ENCODE measurements at places on chromosomes 13 and 19.

GRCh38 chr13:103222683-103223082 lies 156.5 kb upstream of the SLC10A2 start:
- DNase-seq, result no peak

DNA sequence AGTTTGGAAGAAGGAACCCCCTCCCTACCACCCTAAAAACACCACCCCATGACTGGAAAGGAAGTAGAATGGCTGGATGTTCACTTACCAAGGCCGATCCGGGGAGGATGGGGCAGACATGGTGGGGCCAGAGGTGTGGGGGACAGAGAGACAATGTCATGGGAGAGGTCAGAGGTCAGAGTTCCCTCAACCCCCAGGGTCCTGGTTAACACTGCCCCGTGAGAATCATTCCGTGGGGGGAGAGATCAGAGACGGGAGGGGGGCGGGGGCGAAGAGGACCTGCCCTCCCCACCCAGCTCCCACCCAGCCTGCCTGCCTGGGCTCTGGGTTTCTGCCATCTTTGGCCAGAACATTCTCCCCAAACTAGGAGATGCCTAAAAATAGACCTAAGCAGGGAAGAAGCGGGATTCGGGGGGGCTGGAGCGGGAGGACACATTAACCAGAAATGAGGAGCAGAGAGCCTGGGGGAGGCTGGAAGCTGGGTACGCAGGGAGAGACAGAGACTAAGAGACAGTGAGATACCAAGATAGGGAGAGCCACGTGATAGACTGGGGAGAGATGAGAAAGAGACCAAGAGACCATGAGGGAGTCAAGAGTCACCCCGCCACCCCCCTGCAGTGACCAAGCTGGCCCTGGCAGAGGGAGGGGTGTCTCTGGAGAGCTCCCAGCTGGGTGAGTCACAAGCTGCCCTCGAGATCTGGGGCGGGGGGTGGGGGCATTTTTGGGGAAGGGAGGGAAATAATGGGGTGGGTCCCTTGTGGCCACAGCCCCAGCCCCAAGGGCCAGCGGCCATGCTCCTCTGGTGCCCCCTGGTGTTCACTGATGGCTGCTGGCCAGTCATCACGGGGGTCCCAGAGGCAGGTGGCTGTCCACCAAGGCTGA lies 6.1 kb upstream of the KANK2 start:
- no peak for DNase-seq

GRCh38 chr19:20167020-20167644 lies at the start of gene ZNF486:
TSS of gene ZNF486 (plus strand) at chr19:20167214. CDS start at chr19:20167331, 117 bp downstream.
- peak; percentile 84 for DNase-seq

DNA sequence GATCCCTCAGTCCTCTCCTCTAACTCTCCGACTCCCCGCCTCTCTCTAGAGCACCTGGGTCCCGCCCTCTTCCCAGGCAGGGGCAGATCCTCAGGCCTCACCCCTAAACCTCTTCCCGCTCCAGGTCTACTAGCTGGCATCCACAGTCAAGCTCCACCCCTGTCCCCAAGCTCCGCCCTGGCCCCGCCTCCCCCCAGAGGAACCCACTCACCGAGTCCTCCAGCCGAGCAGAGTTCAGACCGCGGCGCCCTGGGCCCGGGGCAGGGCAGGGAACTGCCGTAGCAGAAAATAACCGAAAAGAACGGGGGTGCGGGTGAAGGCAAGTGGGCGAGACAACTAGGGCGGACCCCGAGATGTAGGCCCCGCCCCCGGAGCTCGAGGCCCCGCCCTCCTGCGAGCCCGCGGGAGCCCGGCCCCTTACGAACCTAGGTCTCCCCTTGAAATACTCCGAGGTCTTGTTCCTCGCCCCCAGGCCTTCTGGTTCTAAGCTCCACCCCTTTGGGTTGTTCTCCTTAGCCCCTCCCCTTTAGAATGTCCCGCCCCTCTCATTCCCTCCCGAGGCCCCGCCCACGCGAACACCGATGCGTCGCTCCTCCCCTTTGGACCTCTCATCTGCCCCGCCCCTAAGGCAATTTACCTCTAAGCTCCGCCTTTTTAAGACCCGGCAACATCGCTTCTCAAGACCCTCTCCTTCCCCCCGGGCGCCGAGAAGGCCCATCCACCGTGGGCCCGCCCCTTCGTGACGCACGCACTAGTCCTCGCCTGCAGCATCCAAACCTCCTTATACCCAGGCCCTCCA lies at the start of gene GGN:
GGN (minus strand) TSS at position 485 of the 799 bp plus-strand sequence. CDS start 773 bp downstream, outside the sequence.
- peak; percentile 71 for DNase-seq

DNA sequence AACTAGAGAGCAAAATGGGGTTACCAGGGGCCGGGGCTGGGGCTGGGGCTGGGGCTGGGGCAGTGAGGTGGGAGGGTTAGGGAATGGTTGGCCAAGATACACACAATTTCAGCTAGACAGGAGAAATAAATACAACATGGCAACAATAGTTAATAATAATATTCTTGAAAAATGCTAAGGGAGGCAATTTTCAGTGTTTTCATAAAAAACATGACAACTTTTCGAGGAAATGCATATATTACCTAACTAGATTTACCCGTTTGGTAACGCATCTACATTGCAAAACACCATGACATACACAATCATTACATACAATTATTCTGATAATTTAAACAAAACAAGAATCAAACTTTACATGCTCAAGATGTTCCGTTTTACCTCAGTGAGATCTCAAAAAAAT lies 12.2 kb downstream of the RFPL4AL1 start:
- DNase-seq, result no peak

DNA sequence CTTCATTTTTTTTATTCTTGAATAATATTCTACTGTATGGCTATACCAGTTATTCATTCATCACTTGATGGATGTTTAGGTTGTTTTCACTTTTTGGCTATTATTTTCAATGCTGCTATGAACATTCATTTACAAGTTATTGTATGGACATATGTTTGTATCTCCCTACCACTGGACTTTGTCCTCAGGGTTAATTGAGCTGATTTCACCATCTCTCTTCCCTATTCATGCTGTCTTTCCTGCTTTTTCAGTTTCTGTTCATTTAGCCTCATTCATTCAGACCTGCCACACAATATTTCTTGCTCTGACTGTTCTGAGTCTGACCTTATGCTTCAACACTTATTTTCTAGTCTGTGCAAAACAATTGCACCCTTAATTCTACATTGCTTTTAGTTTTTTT lies 12.3 kb upstream of the C1QTNF9B start:
- DNase-seq, result no peak

GRCh38 chr13:109569958-109570711 lies 216.2 kb downstream of the IRS2 start:
- no peak for DNase-seq

- no peak for DNase-seq
These were observed 69.1 kb downstream of the ARHGEF18 start for GRCh38 chr19:7417671-7418324.

DNA sequence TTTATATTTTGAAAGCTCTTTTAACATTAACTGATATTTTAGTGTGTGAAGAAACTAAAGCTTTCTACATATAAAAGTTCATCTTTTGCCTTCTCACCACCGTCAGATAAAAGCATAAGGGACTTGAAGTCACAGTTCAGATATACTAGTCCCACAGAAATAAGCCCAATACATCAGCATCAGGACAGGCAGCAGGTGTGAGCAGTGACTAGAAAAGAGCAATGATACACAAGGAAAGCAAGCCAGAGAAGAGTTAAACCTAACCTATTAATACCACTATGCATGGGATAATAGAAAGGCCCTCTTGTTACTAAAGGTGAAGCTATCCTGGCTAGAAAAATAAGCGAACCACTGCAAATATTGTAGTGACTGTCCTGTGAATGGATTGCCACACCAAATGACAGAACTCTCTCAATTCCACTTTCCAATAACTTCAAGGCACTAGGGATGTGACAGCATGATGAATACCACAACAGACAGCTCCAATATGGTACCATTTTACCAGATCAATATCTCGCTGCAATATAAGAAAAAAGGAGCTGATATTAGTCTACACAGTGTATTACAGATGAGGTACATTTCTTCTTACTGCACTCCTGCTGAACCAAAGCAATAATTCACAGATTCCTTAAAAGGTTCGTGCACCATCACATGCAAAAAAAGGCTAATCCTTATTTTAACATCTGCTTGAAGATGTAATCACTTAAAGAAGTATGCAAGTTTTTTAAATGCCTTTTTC lies 114.1 kb downstream of the DACH1 start:
- no peak for DNase-seq

GRCh38 chr13:94140511-94140910 lies 339.0 kb downstream of the DCT start:
- no peak for DNase-seq
